ENCODE measurements at places on chromosomes 12 and 14.
A peak's percentile ranks its signal among the peaks of the same experiment; 100 is the strongest.

DNA sequence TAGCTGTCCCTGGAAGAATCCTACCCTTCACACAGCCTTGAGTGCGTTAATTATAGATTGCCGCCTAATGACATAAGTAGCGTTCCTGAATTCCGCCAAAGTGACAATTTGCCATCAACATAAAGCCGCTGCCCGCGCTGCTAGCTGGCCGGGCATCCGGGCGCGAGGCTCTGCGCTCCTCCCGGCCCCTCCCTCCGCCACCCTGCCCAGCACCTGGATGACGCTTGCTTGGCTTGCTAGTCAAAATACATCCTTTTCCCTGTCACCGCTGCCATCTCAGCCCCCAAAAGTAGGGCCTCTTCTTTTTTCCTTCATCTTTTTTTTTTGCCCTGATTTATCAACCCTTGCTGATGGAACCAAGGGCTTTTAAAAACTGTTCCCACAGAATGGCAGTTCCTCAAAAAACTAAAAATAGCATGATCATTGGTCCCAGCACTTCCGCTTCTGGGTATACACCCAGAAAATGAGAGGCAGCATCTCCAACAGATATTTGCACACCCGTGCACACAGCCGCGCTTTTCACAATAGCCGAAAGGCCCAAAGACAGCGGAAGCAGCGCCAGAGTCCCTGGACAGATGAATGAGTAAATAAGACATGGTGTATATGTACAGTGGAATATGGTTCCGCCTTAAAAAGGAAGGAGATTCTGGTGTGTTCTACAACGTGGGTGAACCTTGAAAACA, 235.2 kb downstream of the BCL11B start:
- DNase-seq, result peak; percentile 7

- no peak for DNase-seq
Measured at GRCh38 chr14:76759589-76759988, 1.7 kb upstream of the VASH1 start.

DNA sequence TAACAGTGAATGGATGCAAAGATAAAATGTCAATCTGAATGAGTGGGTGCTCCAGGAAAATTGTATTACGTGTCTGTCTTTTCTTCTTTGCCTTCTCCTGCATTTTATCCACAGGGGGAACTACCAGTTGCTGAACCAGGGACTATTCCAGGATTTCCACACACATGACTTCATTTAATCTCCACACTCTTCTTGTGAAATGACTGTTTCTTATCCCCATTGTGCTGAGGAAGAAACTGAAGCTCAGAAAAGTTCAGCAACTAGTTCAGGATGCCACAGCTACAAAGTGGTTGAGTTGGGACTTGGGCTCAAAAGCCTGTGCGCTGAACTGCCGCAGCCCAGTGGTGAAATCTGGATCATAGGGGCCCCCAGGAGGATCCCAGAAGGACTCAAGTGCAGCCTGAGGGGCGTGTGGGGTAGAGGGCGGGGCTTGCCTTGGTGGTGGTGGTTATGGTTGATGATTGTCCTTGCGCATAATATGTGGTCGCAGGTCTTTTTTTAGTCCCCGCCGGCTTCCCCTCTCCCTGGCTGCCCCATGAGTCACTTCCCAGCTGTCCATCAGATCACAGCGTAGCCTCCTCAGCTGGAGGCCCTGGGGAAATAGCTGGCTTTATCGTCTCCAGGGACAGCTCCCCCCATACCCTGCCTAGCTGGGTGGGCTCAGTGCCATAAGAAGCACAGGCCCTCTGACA, 235.2 kb upstream of the CRY1 start:
- no peak for DNase-seq

GRCh38 chr14:79840103-79840502, 371.2 kb downstream of the DIO2 start:
- no peak for DNase-seq

DNA sequence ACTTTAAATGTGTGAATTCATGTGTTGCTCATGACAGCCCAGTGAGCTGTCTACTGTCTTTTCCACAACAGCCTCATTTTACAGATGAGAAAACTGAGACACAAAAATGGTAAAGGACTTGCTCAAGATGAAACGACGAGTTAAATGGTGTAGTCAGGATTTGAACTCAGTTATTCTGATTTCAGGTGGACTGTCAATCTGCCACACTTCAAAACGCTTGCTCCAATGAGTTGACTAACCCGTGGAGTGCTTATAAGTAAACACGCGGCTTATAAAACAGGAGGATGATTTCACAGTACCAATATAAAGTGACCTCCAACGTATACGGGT, 652 bp upstream of the POLE2 start:
- no peak for DNase-seq

DNA sequence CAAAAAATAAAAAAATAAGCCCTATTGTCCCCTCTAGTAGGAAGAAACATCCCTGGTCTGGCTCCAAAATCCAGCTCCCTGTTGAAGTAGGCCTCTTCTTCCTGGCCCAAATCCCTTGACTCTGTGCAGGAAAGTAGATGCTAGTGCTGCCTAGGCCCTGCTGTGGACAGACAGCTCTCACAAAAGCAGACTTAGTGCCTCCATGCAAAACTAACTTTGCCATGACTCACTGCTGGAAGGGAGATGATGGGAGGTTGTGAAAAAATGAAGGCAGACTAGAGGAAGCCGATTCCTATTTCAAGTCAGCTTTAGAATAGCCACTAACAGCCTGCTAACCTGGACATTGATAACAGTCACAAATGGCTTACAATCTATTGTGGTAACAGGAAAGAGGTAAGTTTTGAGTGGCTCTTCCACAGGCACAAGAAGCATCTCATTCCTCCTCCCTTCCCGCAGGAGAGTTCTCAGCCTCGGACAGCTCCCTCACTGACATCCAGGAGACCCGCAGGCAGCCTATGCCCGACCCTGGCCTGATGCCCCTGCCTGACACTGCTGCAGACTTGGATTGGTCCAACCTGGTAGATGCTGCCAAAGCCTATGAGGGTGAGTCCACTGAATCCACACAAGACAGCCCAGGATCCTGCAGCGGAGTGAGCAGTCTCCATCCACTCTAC, 198.9 kb upstream of the RGS6 start:
- DNase-seq, result no peak

DNA sequence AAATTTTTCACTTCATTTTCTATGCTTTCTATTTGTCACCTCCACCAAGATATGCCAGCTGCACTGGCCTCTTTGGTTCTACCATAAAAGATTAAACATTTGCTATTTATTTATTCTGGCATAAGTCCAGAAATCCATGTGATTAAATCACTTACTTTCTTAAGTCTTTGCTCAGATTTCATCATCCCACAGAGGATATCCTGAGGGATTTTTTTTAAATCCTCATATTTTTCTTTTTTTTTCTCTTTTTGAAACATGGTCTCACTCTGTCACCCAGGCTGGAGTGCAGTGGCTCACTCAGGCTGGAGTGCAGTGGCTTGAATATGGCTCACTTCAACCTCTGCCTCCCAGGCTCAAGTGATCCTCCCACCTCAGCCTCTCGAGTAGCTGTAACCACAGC, 645.4 kb upstream of the ATXN7L3B start:
- no peak for DNase-seq

- DNase-seq, result no peak
Measured at GRCh38 chr12:107612508-107612907, 73.1 kb upstream of the PWP1 start.

- DNase-seq, result no peak
Measured at GRCh38 chr12:31322801-31323207, 3.1 kb downstream of the SINHCAF start.

DNA sequence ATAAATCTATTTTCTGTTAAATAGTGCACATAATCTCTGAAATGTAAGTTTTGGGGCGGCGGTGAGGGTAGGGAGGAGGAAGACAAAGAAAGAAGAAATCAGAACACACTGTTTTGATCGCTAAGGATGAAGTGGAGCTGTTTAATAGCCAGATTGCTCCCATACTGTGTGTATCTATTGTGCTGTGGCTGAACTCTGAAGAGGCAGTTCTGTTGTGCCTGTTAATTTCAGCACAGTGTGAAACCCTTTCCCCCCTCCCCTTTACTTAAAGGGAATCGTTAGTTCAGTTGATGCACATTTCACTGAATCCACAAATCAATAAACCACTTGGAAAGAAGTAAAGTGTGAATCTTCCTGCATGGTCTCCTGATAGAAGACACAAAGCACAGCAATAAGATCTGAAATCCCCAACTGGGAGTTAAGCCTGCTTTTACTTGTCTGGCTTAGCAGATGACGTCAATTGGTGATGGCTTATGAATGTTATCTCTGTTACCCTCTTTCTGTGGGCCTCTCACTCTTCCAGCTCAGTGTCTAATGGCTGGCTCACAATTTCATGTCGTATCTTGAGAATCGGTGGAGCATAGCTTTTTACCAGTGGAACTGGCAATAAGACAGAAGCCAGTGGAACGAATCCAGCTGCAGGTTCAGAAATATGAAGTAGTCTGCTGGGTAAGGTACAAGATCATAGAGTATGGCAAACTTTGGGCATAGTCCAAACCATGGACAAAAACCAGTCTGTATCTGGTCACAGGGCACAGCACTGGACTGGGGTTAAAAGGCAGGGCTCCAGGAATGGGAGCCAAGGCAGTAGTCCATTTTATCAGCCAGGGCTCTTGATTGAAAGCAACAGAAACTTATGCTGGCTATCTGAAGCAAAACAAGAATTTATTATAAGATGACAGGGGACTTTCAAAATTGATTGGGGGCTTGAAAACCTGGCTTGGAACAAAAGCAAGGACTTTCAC, 413.5 kb upstream of the SEL1L start:
- no peak for DNase-seq

Data from CD4-positive, alpha-beta T cell treated with Interleukin-12 subunit alpha and Interleukin-12 subunit beta, for 1 hour (primary cell).